ENCODE measurements at places on chromosomes 7 and 10. TPM values are rescaled to one million over a fixed set of nuclear protein-coding genes. Genes with fewer than 3 reads are reported as not detected.

The MINDY3 gene
- total RNA-seq, result 34.4 TPM

The SLC18A2 gene
- under 0.01 TPM for total RNA-seq

The SLC26A3 gene
- total RNA-seq, result not detected

The ABCC2 gene
- 0.33 TPM for total RNA-seq

The TUBAL3 gene
- not detected for total RNA-seq

The SEMA3A gene
- 117 TPM for total RNA-seq

The HMX3 gene
- total RNA-seq, result not detected

The CTBP2 gene
- 78.1 TPM for total RNA-seq

The SORCS3 gene
- not detected for total RNA-seq

The VSTM2A gene
- total RNA-seq, result not detected

The MRPS16 gene
- total RNA-seq, result 68.0 TPM

The TECTB gene
- total RNA-seq, result not detected

The LLCFC1 gene
- total RNA-seq, result not detected

The ASZ1 gene
- not detected for total RNA-seq

The YAE1 gene
- 32.7 TPM for total RNA-seq

The SORCS1 gene
- total RNA-seq, result not detected
